Esophagus squamous epithelium (tissue), 5 donors: ENCODE measurements at places on chromosomes 7 and 10. TPM values are rescaled to one million over a fixed set of nuclear protein-coding genes. Genes with fewer than 3 reads are reported as not detected.
A peak's percentile ranks its signal among the peaks of the same experiment; 100 is the strongest.

DNA sequence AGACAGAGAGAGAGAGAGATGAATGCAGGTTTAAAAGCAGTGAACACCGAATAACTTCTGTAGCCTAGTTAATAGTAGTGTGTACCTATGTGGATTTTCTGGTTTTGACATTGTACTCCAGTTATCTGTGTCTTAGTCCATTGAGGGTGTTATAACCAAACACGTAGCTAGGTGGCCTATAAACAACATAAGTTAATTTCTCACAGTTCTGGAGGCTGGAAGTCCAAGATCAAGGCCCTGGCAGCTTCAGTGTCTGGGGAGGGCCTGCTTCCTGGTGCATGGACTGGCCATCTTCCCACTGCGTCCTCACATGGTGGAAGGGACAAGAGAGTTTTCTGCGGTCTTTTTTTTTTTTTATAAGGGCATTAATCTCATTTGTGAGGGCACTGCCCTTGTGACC lies 23.5 kb downstream of the AOC1 start:
- no peak overlapping the region for H3K27ac ChIP-seq
- no peaks in the 10 kb centered on the region for H3K36me3 ChIP-seq
- DNase-seq = no peak
- no peak overlapping the region for H3K4me3 ChIP-seq
- H3K4me1 ChIP-seq = no peaks in the 10 kb centered on the region
- H3K27me3 ChIP-seq = no peaks in the 10 kb centered on the region

DNA sequence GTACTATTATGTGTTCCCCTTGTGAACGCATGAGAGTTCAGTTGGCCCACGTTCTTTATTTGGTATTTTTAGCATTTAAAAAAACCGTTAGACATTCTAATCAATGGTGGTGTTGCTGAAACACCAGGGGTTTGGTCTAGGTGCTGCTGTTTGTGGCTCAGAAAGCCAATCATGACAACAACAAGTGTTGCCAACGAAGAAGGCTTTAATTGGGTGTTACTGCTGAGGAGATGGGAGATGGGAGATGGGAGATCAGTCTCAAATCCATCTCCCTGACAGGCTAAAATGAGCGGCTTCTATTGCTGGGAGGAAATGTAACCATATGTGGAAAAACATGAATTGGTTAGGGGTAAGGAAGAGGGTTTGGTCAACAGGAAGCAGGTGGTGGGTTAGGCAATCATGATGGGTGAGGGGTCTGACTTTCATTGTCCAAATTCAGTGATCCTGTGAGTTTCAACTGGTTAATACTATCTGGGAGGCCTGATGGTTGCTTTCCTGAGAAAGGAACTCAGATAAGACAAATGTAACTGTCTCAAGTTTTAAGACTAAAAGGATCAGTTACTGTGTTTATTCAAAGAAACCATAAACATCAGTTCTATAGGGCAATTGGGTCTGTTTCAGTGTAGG lies 4.6 kb upstream of the ZNF425 start:
- H3K4me3 ChIP-seq = no peak overlapping the region
- H3K4me1 ChIP-seq = peaks cover 5% of the 10 kb centered on the region
- H3K27me3 ChIP-seq = no peaks in the 10 kb centered on the region
- no peak for DNase-seq
- no peak overlapping the region for H3K27ac ChIP-seq

The TMEM176A gene
- 18.1 TPM for total RNA-seq

GRCh38 chr7:107390916-107391315 lies 78.9 kb upstream of the GPR22 start:
- no peak for DNase-seq
- H3K27me3 ChIP-seq = no peaks in the 10 kb centered on the region
- H3K4me3 ChIP-seq = no peak overlapping the region
- no peak overlapping the region for H3K27ac ChIP-seq
- peaks cover 4% of the 10 kb centered on the region for H3K4me1 ChIP-seq

The NRCAM gene
- total RNA-seq = 9.8 TPM

DNA sequence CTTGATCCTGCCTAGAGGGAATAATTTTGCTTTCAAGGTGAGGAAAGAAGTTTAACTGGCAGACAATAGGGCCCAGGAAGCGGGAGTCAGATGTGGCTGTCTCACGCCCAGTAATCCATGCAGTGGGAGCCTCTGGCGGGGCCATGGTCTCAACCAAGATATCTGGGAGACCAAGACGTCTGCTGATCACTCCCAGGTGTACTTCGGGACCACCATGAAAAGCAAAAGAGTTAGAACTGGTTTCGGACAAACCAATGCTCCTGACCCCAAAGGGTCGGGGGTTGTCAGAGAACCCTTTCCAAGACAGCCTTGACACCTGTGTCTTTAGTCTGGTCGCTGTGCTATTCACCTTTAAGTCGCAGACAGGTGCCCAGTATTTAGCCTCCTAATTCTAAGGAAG lies 256.9 kb upstream of the MBL2 start:
- no peak for DNase-seq
- no peaks in the 10 kb centered on the region for H3K36me3 ChIP-seq
- H3K4me1 ChIP-seq = no peaks in the 10 kb centered on the region
- no peak overlapping the region for H3K4me3 ChIP-seq
- H3K27ac ChIP-seq = no peak overlapping the region
- no peaks in the 10 kb centered on the region for H3K27me3 ChIP-seq

GRCh38 chr10:63205421-63205820 lies 72.3 kb downstream of the NRBF2 start:
- no peak overlapping the region for H3K27ac ChIP-seq
- H3K36me3 ChIP-seq = no peaks in the 10 kb centered on the region
- peaks cover 36% of the 10 kb centered on the region for H3K4me1 ChIP-seq
- H3K4me3 ChIP-seq = no peak overlapping the region
- no peak for DNase-seq

GRCh38 chr7:100492738-100493475 lies 9.2 kb downstream of the NYAP1 start:
- H3K27me3 ChIP-seq = no peaks in the 10 kb centered on the region
- peaks cover 9% of the 10 kb centered on the region for H3K36me3 ChIP-seq
- no peak for DNase-seq

The GNGT1 gene
- total RNA-seq = not detected

The CPVL gene
- total RNA-seq = 3.9 TPM

GRCh38 chr10:71622154-71622526 lies 97.4 kb downstream of the C10orf105 start:
- H3K36me3 ChIP-seq = no peaks in the 10 kb centered on the region
- peak overlapping the region; percentile 78 for H3K27ac ChIP-seq
- H3K4me3 ChIP-seq = no peak overlapping the region
- DNase-seq = no peak

DNA sequence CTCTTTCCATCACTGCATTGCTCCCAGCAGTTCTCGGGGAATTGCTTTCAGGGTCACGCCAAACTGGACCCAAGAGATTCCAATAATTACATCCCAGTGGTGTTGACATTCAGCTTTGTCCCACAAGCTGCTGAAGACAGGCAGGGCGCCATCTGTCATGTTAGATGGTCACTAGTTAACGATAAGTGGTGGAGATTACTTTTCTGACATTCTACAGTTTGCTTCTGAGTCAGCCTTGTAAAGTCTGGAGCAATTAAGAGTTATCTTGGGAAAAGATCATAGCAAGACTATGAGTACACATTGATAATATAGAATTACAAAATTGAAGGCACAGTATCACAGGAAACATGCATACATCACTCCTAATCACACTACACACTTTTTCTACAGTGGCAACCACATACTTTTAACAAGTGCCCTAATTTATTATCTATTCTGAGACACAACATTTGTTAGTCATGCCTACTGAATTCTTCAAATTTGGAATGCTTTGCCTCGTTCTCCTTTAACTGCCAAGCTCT lies 41.9 kb downstream of the SEMA3C start:
- H3K27me3 ChIP-seq = no peaks in the 10 kb centered on the region
- H3K36me3 ChIP-seq = no peaks in the 10 kb centered on the region
- no peak overlapping the region for H3K27ac ChIP-seq

DNA sequence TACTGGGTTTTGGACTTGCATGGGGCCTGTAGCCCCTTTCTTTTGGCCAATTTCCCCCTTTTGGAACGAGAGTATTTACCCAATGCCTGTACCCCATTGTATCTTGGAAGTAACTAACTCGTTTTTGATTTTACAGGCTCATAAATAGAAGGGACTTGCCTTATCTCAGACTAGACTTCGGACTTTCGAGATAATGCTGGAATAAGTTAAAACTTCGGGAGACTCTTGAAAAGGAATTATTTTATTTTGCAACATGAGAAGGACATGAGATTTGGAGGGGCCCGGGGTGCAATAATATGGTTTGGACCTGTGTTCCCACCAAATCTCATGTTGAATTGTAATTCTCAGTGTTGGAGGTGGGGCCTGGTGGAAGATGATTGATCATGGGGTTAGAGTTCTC lies 8.3 kb upstream of the NT5C3A start:
- H3K27ac ChIP-seq = no peak overlapping the region
- H3K4me3 ChIP-seq = no peak overlapping the region
- no peaks in the 10 kb centered on the region for H3K27me3 ChIP-seq
- no peaks in the 10 kb centered on the region for H3K36me3 ChIP-seq

The IDI2 gene
- total RNA-seq = not detected

The RNF32 gene
- not detected for total RNA-seq

- no peak overlapping the region for H3K4me3 ChIP-seq
- DNase-seq = no peak
- no peaks in the 10 kb centered on the region for H3K27me3 ChIP-seq
- no peak overlapping the region for H3K27ac ChIP-seq
- H3K36me3 ChIP-seq = no peaks in the 10 kb centered on the region
- peaks cover 17% of the 10 kb centered on the region for H3K4me1 ChIP-seq
Observed at GRCh38 chr7:114108510-114108909, 189.7 kb upstream of the PPP1R3A start.

DNA sequence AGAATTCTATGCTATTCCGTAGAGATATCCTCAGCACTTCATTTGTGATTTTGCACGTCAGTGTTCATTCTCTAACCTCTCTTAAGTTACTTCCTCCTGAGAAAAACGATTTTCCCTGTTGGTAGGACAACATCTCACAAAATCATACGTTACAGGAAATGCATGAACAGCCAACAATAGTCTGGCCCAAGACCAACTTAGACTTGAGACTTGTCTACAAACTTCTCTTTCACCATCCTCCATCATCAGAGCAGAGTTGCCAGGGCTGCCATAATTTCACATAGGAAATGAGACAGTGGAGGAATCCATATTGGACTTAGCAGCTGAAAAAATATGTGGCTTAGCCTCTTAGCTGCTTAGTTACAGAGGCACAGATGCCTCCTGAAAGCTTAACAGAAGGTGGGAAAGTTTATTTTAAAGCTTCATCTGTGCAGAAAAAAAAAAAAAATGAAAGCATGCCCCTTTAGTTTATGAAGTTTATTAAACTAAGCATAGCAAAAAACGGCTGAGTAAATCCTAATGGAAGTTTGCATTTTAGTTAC lies 222.5 kb upstream of the CACNA2D1 start:
- no peak for DNase-seq
- no peak overlapping the region for H3K27ac ChIP-seq
- no peaks in the 10 kb centered on the region for H3K27me3 ChIP-seq
- H3K4me1 ChIP-seq = no peaks in the 10 kb centered on the region
- H3K4me3 ChIP-seq = no peak overlapping the region

- H3K36me3 ChIP-seq = no peaks in the 10 kb centered on the region
- H3K4me3 ChIP-seq = peak overlapping the region; percentile 50
- H3K27me3 ChIP-seq = no peaks in the 10 kb centered on the region
- H3K27ac ChIP-seq = no peak overlapping the region
- no peak for DNase-seq
- H3K4me1 ChIP-seq = no peaks in the 10 kb centered on the region
Observed at GRCh38 chr10:112532189-112532588, 85.2 kb downstream of the VTI1A start.

DNA sequence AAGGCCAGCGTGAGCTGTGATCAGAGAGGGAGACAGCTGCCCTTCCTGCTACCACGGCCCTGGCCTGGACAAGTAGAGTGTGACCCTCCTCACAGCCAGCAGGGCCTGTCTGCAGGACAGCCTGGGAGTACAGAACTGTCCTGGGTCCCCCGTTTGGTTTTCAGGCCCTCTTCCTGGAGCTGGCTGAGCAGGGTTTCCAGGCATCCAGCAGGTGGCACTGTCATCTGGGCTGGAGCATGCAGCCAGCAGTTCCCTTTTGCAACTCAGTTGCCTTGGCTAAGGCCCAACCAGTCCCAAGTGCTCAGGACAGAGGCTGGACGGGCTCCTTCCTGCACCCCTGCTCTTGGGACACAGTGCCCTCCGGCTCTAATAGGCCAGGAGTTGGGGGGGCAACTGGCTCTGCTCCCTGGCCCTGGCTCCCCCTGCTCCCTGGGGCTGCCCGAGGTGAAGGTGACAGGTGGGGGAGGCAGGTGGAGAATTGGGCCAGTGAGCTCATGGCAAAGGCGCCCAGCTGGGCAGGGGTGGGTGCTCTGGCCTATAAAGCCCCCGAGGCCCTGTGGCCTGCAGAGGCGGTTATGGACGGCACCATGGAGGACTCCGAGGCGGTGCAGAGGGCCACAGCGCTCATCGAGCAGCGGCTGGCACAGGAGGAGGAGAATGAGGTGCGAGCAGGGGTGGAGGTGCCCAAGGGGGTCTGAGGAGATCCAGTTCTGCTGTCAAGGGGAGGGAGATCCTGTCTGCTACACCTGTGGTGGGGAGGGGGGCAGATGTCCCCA lies at the start of gene ANKRD2:
Gene ANKRD2, plus strand, starts transcription at position 566 of the 776 bp plus-strand sequence. Its CDS starts 10 bp downstream, at position 576.
- H3K4me1 ChIP-seq = peaks cover 34% of the 10 kb centered on the region

DNA sequence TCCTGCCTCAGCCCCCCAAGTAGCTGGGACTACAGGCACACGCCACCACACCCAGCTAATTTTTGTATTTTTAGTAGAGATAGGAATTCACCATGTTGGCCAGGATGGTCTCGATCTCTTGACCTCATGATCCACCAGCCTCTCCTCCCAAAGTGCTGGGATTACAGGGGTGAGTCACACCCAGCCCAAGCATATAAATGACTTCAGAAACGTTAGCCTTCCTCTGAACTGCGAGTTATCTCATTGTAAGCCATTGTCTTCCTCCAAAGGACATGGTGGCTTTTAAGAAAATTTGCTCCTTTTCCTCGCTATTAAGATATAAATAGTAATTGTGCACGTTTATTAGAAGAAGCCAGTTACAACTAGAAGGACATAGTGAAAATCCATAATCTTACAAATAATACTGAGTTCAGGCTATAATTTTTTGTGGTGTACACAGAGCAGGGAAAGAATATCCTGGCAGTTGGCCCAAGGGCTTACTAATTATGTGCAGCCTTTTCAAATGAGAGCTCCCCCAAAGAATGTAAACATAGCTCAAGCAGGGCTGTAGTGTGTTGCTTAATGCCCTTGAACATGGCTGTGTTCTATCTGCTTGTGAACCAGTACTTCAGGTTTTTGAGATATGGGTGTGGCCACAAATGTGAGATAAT lies 495.8 kb downstream of the PARD3 start:
- peak overlapping the region; percentile 70 for H3K27ac ChIP-seq
- H3K36me3 ChIP-seq = peaks cover 42% of the 10 kb centered on the region
- H3K4me3 ChIP-seq = no peak overlapping the region
- H3K27me3 ChIP-seq = no peaks in the 10 kb centered on the region
- H3K4me1 ChIP-seq = peaks cover 6% of the 10 kb centered on the region

The GPC2 gene
- 1.4 TPM for total RNA-seq

DNA sequence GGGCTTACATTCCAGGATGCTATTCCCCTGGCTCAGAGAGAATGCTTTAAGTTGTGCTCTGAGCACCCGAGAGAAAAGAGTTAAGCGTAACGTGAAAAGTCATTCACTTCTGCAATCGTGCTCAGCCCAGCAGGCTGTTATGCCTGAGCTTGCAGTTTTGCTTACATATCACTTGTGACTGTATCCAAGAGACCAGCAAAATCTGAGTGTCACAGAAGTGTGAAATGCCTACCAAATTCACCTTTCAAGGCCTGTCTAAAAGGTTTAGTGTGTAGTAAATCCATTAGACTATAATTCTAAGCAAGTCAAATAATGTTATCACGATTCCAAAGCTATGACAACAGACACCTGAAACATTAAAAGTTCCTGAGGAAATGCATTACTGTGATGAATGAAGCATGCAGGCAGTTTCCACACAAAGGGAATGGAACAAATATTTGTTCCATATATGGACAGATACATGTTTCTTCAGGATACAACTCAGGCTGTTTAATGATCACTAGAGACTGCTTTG lies 20.1 kb downstream of the ITGB1 start:
- peaks cover 31% of the 10 kb centered on the region for H3K36me3 ChIP-seq
- H3K27ac ChIP-seq = peak overlapping the region; percentile 73
- DNase-seq = no peak
- no peaks in the 10 kb centered on the region for H3K27me3 ChIP-seq
- peaks cover 41% of the 10 kb centered on the region for H3K4me1 ChIP-seq
